Fibroblast of lung (primary cell): ENCODE measurements at places on chromosomes 16 and 17. TPM values are rescaled to one million over a fixed set of nuclear protein-coding genes. Genes with fewer than 3 reads are reported as not detected.

Gene CD300E
- not detected in 2 replicates for total RNA-seq

Gene PPL
- total RNA-seq = 43.7 and 50.5 TPM in 2 replicates

Gene ACSM2A
- not detected in 2 replicates for total RNA-seq

Gene KRT39
- total RNA-seq = 0.26 and 0.33 TPM in 2 replicates

Gene MILR1
- total RNA-seq = 4.4 and 9.1 TPM in 2 replicates

Gene CES1
- 41.1 and 41.6 TPM in 2 replicates for total RNA-seq

Gene RFWD3
- total RNA-seq = 9.2 and 12.9 TPM in 2 replicates

Gene PABPN1L
- total RNA-seq = not detected in 2 replicates

- peak; percentile 58 for DNase-seq
Observed at GRCh38 chr17:61467416-61468262, 15.4 kb downstream of the TBX4 start.

- no peak for DNase-seq
Observed at GRCh38 chr17:10605221-10605783, 51.8 kb downstream of the MYH3 start.

DNA sequence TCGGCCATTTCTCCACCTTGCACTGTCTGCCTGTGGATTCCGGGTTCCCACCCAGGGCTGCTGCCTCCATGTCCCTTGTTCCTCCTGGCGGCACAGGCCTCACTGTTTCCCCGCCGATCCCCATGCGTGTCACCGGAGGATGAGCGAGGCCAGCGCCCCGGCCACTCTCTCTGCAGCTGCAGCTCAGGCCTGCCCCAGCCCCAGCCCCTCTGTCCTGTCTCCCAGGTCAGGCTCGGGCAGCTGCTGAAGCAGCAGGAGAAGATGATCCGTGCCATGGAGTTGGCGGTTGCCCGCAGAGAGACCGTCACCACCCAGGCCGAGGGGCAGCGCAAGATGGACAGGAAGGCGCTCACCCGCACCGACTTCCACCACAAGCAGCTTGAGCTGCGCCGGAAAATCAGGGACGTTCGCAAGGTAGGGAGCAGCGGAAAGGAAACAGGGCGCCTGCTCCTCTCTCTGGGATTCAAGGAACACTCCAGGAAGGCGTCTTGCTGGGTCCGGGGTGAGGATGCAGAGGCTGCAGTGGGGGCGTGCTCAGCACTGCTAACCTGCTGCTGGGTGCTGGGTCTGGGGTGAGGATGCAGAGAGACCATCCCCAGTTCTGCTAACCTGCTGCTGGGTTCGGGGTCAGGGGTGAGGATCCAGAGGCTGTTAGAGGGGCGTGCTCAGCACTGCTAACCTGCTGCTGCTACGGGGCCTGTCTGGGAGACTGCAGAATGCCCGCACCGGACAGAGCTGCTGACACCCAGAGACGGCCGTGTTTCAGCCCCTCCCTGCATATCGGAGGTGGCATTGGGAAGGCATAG lies 6.1 kb upstream of the GAA start:
- no peak for DNase-seq

DNA sequence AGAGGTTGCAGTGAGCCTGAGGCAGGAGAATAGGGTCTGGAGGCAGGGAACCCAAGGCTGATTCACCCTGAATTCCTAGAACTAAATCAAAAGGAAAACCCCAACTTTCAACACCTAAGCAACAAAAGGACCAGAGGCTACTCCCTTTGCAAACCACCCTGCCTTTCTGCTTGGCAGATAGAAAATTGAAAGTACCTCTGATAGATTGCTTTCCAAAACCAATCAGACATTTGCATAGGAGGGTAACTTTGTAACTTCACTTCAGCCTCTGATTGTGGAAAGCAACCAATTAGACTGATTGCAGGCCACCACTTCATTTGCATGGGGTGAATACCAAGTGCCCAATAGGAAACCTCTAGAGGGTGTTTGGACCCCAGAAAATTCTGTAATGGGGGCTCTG lies 10.9 kb upstream of the TMEM98 start:
- no peak for DNase-seq

DNA sequence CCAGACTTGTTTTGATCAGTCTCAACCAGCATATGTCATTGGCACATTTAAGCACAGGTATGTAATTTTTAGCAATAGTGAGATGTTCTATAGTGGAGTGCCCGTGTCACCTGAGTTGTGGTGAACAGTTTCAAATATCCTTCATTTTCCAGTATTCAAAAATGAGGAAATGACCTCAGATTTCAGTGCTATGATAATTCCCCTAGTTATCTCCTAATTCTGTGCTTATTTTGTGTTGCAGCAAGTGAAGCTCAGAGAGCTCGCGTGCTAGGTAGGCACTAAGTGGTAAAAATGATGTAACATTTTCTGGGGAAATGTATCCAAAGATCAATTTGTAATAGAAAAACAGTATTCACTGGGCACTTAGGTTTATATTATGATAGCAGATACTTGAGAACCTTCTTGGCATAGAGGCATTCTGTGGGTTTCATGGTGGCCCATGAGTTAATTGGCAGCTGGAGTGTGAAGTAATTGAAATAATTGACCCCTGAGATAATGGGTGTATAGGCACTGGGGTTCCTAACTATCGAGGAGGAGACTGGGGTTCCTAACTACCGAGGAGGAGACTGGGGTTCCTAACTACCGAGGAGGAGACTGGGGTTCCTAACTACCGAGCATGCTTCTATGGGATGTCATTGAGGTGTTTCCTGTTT lies 159.1 kb downstream of the PRKCA start:
- DNase-seq = no peak

- DNase-seq = peak; percentile 0
Observed at GRCh38 chr16:74186561-74186971, 110.0 kb upstream of the PSMD7 start.

DNA sequence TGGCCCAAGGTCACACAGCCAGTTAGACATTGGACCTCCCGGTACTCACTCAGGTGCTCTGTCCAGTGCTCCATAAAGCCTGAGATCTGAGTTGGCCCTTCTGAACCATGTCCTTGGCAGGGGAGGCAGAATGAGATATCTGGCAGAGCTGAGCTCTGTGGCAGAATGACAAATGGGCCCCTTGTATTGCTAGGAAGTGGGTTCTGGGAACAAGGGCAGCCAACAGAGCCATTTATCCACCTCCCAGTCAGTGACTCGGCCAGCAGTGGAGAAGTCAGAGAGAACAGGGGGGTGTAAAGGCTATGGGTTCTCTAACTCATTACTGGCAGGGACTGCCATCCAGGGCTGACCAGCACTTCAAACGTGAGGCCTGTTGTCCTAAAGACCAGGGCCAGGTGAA lies 117.1 kb upstream of the NLRP1 start:
- DNase-seq = no peak

- DNase-seq = no peak
Observed at GRCh38 chr16:4690946-4691665, 2.3 kb upstream of the NUDT16L1 start.

GRCh38 chr17:14143688-14144087 lies 74.4 kb downstream of the COX10 start:
- no peak for DNase-seq

DNA sequence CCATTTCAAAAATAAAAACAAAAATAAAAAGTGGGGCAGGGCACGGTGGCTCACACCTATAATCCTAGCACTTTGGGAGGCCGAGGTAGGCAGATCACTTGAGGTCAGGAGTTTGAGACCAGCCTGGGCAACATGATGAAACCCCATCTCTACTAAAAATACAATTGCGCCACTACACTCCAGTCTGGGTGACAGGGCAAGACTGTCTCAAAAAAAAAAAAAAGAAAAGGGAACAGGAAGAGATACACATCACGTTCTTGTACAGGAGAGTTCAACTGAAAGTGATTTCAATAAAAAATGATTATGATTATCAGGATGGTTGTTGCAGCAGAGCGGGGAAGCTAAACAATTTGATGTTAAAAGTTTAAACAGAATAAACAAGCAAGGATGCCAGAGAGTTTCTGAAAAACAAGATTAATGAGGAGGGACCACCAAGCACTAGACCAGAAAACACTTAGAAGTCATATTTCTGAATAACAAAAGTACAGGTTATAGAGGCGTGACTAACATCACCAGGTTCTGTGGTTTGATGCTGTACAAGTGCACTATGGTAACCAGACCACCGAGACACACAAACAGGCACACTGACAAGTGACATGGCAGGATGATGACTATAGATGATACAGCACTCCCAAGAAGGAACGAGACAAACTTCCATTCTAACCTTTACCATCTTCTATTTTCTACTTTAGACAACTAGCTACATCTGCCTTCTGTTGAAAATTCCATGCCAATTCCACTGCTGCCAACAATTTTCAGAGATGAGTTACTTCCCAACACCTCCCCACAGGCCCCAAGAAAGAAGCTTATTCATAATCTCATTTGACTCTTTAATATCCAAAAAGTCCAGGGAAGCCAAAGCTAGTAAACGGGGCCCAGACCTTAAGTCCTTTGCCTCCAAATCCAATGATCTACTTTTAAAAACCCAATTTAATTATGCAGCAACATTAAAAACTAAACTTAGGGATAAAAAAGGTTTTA lies 11.8 kb downstream of the DNAJA2 start:
- no peak for DNase-seq

GRCh38 chr16:57146735-57147134 lies 39.1 kb downstream of the PSME3IP1 start:
- DNase-seq = no peak

DNA sequence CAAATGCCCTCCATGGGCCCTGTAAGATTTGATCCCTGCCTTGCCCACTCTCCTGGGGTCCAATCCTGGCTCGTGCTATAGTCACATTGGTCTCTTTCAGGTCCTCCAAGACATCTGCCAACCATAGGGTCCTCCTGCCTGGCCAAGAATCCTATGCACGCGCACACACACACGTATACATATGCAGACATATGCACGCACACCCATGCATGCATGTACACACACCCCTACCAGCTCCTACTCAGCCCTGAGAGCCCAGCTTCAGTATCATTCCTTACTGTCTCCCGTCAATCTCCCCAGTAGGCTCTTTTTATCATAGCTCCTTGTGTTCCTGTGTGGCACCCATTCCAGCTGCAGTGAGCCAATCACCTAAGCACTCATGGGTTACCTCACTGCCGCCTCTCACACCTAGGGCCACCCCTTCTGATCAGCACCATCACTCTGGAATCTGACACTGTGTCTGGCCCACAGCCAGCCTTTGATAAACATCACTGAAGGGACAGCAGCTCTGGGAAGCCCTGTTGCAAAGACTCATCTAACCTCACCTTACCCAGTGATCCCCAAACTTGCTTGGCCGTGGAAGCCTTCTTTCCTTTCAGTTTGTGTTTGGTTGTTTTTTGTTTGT lies 7.9 kb upstream of the DNAH17 start:
- DNase-seq = no peak

DNA sequence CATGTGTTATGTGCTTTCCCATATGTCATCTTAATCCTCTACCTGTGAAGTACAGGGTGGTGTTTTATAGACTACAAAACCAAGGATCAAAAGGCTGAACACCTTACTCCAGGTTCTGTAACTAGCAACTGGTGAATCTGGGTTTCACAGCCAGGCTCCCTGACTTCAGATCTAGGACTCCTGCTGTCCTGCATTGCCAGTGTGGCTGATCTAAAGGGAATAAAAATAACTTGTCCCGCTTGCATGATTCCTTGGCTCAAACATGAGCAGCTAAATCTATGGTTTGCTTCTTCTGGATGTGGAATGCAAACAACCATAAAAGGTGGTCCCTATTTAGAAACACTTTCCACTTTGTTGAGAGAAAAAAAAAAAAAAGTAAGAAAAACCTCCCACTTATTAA lies 3.7 kb upstream of the VWA3A start:
- DNase-seq = no peak

GRCh38 chr17:34562387-34562786 lies 17.0 kb upstream of the TMEM132E start:
- no peak for DNase-seq

- peak; percentile 17 for DNase-seq
Observed at GRCh38 chr16:88437367-88437964, 15.6 kb upstream of the ZFPM1 start.

DNA sequence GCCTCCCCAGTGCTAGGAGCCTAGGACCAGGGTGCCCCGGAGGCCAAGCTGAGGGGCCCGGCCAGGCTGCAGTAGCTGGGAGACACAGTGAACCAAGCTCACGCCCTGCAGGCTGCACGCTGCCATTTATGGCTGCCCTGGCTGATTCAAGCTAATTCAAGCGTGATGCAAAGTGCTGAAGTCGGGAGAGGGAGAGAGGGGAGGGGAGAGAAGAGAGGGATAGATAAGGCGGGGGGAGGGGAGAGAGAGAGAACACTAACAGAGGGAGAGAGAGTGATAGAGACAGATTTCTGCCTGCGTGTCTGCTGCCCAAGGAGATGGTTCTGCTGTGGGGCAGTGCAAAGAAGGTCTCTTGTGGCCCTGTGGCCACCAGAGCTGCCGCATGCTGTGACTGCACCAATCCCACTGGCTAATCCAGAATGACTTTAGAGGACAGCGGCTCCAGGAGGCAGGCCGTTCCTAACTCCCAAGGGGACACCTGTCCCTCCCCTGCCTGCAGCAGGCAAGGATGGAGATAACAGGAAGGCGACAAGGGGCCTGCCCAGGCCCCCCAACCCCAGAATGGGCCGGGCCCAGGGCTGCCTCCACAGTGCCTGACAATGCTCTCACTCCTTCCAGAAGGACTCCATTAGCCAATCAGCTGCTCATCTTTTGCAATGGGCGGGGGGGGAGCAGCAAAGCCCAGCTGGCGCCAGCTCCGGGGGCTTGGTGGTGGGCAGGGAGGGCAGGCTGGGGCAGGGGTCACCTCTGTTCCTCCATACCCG lies 12.9 kb downstream of the MXRA7 start:
- DNase-seq = peak; percentile 72

- no peak for DNase-seq
Observed at GRCh38 chr17:5919089-5919488, 151.1 kb upstream of the WSCD1 start.

- no peak for DNase-seq
Observed at GRCh38 chr16:67961551-67961957, 6.9 kb downstream of the SLC12A4 start.

DNA sequence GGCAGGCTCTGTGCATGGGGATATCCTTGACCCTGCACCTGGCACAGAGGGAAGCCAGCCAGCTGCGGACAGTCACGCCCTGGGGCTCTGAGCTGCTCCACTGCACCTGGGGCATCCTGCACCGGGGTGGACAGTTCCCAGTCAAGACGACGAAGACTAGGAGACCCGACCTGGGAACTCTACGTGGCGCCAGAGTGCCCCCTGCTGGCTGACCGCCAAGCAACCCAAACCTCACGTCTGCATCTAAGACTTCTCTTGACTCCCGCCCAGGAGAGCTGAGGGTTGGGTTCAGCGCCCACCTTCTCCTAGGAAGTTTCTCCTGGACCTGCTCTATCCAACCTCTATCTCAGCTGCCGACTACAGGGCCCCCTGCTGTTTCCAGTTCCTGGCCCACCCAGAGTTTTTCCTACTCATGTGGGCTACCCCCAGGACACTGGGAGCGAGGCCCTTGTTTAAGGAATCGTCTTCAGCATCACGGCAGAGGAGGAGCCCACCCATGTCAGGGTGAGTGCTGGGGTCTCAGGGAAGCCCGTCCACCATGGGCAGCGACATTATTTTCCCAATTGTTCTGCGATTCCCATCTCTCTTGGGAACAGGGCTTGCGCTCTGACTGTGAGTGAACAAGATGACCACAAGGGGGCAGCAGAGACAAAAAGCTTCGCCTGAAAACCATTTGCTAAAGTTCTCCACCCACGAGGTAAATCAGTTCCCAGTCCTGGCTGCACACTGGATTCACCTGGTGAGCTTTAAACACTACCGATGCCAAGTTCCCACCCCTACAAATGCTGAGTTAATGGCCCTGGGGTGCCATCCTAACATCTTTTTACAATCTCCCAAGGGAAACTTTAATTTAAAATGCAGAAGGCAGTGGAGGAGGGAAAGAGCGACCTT lies 29.3 kb downstream of the TLE7 start:
- DNase-seq = peak; percentile 71

GRCh38 chr16:4610011-4611005 lies 4.4 kb downstream of the UBALD1 start:
- no peak for DNase-seq
